ENCODE measurements at places on chromosomes 12 and 14. TPM values are rescaled to one million over a fixed set of nuclear protein-coding genes. Genes with fewer than 3 reads are reported as not detected.

- no peak for DNase-seq
These were observed 310.0 kb downstream of the IPO8 start for GRCh38 chr12:30385706-30386105.

Gene LMNTD1
- 1.1 TPM for total RNA-seq

Gene RNFT2
- 55.8 TPM for total RNA-seq

DNA sequence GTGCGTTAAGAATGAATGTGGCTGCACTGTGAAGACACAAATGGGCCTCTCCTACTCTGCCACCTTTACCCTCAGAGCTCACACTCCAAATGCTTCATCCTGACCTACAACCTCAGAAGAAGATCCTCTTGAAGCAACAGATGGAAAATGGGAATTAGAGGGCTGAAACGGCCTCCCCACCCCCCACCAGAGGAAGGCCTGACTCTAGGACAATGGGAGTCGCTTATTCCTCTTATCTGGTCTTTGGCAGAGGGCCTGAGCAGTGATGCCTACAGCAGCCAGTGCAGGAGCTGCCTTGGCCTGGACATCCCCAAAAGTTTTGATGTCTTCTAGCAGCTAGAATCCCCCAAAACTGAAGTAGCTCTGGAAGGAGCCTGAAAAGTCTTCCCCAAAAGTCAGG lies 29.2 kb downstream of the BTBD7 start:
- DNase-seq = no peak

DNA sequence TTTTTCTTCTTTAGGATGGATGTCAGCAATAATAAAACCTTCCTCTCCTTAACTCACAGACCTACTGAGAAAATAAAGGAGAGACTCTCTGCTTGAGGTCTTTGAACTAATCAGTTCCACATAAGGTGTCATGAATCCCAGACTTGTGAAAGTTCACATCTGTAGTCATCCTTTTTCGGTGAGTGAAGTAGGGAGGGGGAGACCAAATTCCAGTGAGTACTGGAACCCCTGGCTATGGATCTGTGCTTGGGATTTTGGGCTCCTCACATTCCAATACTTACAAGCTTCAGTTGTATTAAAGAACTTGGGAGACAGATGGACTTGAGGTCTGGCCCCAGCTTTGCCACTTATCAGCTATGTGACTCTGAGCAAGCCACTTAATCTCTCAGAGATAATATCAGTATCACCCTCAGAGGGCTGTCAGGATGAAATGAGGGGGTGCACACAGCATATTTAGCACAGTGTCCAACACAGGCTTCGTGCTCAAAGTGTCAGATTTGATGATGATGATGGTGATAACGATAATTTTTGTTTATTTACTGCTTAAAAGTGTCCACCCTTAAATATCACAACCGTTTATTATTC lies 34.8 kb upstream of the APPL2 start:
- DNase-seq = no peak

DNA sequence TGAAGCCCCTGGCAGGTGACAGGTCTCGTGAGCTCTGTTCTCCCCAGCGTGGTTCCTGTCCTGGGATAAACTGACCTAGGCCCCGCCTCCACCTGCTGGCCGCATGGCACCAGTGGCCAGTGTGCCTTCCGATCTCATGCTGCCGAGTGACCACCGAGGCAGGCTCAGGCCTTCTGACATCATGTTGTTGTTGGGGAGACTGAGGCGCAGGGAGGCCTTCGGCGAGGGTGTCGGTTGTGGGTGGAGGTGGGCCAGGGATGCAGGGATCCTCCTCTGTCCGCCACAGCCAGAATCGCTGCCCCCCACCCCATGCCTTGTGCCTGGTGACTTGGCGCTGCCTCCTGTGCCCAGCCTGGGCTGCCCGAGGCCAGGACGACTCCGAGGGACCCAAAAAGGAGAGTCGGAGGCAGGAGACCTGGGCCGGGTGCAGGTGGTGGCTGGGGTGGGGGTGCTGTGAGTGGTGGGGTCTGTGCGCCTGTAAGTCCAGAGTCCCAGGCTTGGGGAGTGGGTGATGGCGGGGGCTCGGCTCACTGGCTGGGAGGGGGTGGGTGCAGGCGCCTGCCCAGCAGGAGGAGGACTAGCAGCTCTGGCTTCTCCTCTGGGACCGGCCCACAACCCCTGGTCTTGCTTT lies 24.3 kb downstream of the ASPG start:
- DNase-seq = peak; percentile 7

GRCh38 chr14:78240567-78240966 lies 70.4 kb downstream of the NRXN3 start:
- DNase-seq = no peak

Gene CMTM5
- not detected for total RNA-seq

- DNase-seq = no peak
These were observed 30.9 kb downstream of the CCDC92 start for GRCh38 chr12:123941624-123942237.

DNA sequence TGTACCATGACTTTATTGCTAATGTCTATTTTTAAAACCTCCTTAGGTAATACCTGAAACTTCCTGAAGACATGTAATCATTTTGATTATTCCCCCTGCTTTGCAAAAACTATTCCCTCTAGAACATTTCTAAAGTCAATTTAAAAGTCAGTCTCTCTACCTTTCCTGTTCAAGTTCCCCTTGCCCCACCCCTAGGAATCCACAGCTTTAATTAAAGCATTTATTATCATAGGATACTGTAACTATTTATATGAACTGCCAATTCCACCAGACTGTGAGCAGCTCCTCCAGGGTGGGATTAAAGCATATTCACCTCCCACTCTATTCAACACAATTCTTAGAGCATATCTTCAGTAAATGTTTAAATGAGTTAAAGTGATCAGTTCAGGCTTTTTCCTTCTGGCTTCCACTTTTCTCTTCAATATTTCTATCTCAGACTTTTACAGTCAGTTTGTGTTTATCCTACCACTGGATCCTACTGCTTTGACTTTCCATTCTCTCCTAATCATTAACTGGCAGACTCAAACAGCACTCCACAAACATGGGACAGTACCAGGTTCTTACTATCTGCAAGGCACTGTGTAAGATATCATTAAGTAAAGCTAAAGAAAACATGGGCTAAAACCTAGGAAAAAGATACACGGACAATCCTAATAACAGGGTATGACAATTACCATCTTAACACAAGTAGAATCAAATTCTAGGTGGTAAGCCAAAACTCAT lies 39.1 kb downstream of the PTPN21 start:
- DNase-seq = no peak

GRCh38 chr12:41286426-41286825 lies 98.3 kb downstream of the PDZRN4 start:
- DNase-seq = no peak
